GM19239 (cell line): ENCODE measurements at places on chromosomes 2 and 18.

- no peak for DNase-seq
These were observed 2.1 kb downstream of the TRIB2 start for GRCh38 chr2:12718711-12719399.

- no peak for DNase-seq
These were observed 53.8 kb downstream of the STAT1 start for GRCh38 chr2:190959911-190960788.

DNA sequence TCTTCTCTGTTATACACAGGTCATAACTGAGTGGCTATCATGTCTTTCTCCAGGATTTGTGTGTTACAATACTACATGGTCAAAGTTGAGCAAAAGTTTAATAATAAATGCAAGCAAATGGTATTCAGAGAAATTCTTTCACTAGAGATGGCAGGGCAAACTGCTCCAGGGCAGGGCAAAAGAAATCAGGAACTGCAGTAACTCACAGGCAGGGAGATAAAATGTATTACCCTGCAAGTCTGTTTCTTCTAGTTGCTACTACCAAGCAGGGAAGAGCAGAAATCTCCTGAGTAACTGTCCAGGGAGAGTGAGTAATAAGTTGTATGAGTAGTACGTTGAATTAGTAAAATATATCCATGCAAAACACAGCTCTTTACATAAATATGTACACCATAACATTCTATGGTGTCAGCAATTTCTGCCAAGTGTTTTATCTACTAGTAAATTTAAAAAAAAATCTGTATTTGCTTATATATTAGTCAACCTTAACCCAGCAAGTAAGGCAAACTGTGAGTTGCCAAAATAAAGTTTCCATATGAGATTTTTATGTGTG lies 404.1 kb downstream of the ZEB2 start:
- DNase-seq, result no peak

GRCh38 chr2:169480079-169480465 lies 778 bp downstream of the BBS5 start:
- DNase-seq, result no peak

DNA sequence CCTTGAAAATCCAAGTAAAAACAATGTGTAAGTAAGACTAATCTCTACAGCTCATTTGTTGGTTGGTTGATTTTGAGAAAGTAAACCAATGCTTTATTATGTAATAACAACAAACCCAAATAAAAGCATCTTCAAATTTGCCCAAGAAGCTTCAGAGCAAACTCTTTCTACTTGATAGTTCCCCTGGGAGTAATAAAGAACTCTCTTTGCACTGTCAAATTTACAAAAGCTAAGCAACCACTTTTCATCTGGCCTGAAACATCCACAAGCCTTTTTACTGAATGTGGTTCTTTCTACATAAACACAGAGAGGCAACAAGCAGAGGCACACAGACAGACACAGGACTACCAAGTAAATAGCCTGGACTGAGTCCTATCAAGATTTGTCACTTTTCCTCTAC lies 28.8 kb upstream of the CACNB4 start:
- DNase-seq, result no peak

DNA sequence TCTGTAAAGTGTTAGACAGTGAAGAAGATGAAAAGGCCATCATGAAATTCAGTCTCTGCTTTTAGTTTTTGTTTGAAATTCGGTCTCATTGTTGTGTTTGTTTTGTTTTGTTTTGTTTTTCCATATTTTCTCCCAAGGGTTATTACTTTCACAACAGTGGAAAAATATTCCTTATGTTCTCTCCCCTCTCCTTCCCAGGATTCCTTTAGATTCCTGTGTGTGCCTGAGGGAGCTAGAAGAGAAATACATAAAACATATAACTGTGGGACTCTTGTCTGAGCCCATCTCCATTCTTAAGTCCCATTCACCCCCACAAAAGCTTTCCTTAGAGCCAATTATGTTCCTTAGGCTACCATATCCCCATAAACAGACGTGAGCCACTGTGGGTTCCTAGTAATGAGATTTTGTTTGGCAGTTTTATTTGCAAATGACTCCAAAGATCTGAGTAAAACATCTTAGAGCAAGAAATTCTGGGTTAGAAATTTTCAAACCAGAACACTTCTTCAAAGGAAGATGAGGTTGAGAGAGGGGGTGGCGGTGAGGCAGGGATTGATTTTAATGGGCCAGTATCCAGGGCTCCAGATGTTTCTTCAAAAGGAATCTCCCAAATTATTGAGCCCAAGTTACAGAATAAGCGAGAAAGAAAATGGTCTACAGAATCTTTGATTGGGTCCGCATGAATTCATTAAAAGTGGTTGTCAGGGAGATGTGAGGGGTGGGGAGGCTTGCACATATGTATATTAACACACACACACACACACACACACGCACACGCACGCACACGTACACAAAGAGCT lies 157.8 kb upstream of the TNP1 start:
- DNase-seq, result no peak

GRCh38 chr2:35932276-35932963 lies 423.2 kb upstream of the CRIM1 start:
- no peak for DNase-seq

DNA sequence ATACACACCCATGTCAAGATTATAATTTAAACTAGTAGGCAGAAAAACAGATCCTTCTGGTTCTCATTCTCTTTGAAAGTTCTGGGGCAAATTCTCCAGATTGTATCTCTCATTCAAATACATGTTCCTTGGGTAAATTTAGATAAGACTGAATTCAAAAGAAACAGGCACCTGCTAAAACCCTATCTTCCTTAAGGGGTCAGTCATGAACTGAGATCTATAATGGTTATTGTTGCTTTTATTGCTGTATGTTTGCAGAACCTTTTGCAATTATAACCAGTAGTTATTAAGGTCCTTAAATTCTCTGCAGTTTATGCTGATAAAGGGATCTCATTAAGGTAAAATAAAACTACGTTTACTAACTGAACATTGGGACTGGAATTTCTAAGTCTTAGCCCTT lies 83.5 kb downstream of the MYO5B start:
- DNase-seq, result no peak

DNA sequence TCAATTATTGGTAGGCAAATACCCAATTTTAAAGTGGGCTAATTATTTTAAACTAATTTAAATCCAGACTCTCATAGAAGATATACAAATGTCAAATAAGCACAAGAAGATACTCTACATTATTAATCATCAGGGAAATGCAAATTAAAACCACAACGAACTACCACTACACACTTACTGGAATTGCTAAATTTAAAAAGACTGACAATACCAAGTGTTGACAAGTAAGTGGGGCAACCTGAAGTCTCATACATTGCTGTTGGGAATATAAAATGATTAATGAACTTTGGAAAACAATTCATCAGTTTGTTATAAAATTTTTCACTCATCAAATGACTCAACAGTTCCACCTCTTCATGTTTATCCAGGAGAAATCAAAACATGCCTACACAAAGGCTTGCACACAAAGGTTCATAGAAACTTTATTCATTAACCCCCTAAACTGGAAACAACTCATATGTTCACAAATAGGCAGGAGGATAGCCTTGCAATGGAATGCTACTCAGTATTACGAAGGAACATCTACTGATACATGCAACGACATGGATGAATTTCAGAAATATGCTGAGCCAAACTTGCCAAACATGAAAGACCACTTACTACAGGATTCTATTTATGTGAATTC lies 120.8 kb downstream of the MCFD2 start:
- no peak for DNase-seq

DNA sequence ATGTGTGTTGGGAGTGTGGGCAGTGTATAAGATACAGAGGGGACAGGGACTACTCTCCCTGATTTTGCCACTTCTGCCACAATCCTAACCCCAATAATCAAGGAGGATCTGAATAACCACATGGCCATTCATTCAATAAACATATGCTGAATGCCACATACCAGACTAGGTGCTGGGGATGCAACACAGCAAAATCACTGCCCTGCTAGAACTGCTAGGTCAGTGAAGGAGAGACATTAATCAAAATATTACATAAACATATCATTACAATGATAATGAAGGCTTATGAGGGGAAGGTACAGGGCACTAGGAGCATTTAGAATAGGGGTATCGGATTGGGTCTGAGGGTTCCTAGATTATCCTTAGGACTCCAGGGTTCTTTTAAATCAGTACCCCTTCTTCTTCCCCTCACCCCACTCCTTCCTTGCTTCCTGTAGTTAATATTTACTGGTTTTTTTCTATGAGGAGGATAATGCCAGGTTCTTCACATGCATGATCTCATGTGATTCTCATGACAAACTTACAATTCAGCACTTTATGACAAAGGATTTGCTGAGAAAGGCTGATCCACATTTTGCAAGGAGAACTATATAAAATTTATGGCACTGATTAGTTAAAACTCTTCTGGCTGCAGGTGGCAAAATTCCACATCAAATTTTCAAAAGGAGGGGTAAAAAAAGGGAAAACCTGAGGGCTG lies 56.4 kb upstream of the PCBP1 start:
- DNase-seq, result no peak

DNA sequence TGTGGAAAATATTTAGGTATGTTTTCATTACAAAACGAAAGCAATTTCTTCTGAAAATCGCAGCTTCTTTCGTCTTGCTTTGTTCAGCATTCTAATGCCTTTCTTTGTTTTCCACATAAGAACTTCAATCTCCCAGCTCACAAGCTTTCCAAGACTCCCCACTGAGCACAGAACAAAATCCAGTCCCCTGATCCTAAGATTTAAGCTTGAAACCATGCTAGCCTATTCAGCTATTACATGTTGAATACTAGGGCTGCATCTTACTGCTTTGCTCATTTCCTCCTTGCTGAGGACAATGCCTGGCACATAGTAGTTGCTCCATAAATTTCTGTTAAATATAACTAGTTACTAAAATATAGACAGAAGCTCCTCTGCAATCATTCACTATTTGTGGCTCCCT lies 160.6 kb downstream of the GALNT3 start:
- DNase-seq, result no peak

GRCh38 chr18:8657050-8657820 lies 48.0 kb downstream of the RAB12 start:
- DNase-seq, result no peak
